Gastroesophageal sphincter (tissue), 4 donors: ENCODE measurements at places on chromosomes 7 and 10. TPM values are rescaled to one million over a fixed set of nuclear protein-coding genes. Genes with fewer than 3 reads are reported as not detected.

ABCC2 gene
- 1.5 TPM for total RNA-seq

PDGFA gene
- 162 TPM for total RNA-seq

PLEKHA8 gene
- 16.3 TPM for total RNA-seq

OLAH gene
- 2.2 TPM for total RNA-seq

CXCL12 gene
- total RNA-seq, result 81.2 TPM

FGFBP3 gene
- total RNA-seq, result 1.2 TPM

LIPJ gene
- total RNA-seq, result 0.12 TPM

ADD3 gene
- total RNA-seq, result 50.3 TPM

SLC13A1 gene
- not detected for total RNA-seq

ZPBP gene
- total RNA-seq, result not detected

DKK1 gene
- total RNA-seq, result not detected

PARG gene
- total RNA-seq, result 31.5 TPM

FOXK1 gene
- total RNA-seq, result 28.8 TPM

CHN2 gene
- 10.3 TPM for total RNA-seq
